ENCODE measurements at places on chromosomes 11 and 22. TPM values are rescaled to one million over a fixed set of nuclear protein-coding genes. Genes with fewer than 3 reads are reported as not detected.

Gene CASP12
- not detected for total RNA-seq

GRCh38 chr11:35151241-35151640 lies 12.3 kb downstream of the CD44 start:
- no peak for DNase-seq

DNA sequence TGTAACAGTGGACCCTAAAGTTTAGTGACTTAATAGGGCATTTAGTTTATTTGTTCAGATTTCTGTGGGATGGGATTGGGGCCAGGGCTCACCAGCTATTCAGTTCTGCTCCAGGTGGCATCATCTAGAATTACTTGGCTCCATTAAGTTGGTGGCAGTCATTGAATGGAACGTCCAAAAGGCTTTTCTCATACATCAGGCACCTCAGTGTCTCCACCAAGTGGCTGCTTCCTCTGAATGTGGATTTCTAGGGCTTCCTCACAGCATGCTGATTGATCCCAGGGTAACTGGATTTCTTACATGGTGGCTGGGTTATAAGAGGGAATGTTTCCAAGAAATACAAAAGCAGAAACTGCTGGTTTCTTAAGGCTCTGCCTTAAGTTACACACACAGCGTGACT lies 34.7 kb downstream of the USP47 start:
- no peak for DNase-seq

- DNase-seq: no peak
Measured at GRCh38 chr11:83545494-83546260, 259.5 kb upstream of the CCDC90B start.

DNA sequence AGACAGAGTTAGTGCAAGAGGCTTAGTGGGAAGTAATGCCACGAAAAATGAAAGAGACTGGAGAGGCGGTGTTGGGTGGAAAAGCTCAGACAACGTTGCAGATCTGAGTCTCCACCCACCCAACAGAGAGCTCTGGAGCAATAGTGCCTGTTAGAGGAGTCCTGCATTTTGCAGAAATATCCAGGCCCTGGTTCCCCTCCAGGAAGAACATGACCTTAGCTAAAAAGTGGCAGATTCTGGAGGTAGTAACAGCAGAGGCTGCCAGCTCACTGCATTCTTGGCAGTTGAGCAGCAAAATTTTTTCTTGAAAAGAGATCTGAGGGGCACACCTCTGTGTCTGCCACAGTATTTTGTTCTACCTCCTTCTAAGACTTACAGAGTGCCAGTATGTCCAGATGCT lies 27.7 kb upstream of the BIRC3 start:
- no peak for DNase-seq

- DNase-seq: no peak
Measured at GRCh38 chr11:134459246-134460061, 47.4 kb upstream of the B3GAT1 start.

Gene TSGA10IP
- total RNA-seq: not detected

GRCh38 chr11:121904148-121904547 lies 211.9 kb downstream of the BLID start:
- no peak for DNase-seq

Measured in left ventricle myocardium inferior (tissue), 1 donor.